ENCODE measurements at places on chromosomes 2 and 18.

DNA sequence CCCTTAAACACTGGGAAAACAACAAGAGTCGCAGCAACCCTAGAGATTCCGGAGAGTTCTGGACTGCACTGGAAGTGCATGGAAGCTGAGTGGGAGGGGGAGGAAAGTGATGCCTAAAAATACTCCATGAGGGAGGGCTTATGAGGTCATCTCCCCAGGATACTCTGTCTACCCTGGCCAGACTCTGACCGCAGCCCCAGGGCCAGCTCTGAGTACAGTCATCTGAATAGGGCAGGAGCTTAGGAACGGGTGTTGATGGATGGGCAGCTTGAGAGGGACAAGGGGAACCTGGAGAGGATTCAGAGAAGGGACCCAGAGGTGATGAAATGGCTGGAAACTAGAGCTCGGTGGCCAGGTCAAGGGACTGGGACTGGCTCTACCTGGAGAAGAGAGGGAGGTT, 79.3 kb upstream of the IGFBP5 start:
- DNase-seq = no peak

DNA sequence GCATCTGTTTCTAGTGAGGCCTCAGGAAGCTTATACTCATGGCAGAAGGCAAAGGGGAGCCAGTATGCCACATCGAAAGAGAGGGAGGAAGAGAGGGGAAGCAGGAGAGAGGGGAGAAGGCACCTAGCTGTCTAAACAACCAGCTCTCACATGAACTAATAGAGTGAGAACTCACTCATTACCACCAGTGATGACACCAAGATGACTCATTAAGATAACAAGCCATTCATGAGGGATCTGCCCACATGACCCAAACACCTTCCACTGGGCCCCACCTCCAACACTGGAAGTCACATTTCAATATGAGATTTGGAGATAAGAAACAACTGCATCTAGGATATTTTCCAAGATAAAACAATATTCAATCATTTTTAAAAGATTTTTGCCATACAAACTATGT, 753.9 kb upstream of the ZEB2 start:
- DNase-seq = no peak

DNA sequence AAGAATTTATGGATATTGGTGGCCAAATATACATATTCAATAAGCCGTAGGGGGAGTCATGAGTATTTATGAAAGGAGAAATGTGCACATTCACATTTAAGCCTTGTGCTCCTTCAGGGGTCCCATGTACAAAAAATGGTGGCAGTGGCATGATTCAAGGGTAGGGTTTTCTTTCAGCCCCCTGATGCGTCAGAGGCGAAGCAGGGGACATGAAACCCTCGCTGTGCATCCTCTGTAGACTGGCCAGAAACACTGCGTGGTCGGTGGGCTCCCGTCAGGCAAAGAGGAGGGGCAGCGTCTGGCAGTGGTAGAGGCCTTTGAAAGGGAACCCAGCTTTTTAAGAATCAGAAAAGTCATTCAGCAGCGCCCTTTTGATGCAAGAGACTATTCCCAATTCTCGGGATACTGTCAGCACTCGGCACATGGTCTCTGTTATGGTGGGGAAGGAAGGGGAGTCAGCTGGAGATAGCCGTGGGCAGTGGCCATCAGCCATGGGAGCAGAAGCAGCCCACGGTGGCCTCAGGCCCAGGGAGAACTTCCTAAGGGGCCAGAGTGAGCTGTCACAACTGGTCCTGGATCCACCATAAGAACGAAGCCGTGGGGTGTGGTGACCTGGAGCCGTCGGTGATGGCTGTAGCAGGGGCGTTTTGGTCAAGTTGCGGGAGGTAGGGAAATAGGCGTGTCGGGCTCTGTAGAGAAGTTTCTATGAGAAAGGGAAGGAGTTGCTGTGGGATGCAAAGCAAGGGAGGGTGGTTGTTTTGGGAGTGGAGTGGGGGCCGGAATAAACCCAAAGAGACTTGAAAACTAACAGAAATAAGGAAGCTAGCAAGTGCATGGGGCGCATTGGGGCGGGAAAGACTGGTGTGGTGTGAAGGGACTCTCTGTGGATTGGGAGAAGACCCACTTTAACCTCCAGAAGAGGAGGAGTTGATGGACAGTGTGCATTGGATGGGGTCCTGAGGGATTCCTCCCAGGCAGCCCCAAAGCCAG, 95.6 kb downstream of the SH3BP4 start:
- DNase-seq = no peak

- no peak for DNase-seq
Observed at GRCh38 chr2:112566104-112566503, 18.3 kb upstream of the CHCHD5 start.

GRCh38 chr2:40584432-40584831, 132.5 kb upstream of the SLC8A1 start:
- no peak for DNase-seq

DNA sequence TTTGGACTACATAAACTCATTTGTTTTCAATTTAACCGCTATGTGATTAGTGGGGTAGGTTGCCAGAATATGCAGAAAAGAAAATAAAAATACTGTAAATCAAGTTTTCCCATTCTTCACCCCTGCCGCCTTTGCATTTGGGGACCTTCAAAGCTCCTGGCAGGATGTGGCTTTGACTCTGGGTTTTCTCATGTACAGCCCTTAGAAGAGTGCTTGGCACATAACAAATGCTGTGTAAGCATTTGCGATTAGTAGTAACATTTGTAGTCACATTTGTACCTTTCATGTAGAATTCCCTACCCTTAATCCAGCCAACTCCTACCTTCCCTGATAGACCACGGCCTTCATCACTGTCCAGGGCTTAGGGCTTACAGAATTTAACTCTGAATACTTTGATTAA, 262.6 kb downstream of the MREG start:
- DNase-seq = no peak

DNA sequence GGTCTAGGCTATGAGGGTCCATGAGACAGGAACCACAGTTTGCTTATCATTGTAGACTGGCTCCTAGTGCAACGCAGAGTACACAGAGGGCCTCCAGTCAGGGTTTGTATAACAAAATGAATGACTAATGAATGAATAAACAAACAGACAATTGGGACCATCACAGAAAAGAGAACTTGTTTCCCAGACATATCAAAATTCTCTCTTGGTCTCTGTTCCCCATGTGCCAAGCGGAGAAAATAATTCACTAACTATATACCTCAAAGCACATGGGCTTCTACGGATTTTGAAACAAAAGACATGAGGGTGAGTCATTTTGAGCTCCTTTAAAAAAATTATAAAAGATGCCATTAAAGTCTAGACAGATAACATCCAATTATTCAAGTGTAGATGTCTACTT, 28.0 kb downstream of the INO80C start:
- no peak for DNase-seq

DNA sequence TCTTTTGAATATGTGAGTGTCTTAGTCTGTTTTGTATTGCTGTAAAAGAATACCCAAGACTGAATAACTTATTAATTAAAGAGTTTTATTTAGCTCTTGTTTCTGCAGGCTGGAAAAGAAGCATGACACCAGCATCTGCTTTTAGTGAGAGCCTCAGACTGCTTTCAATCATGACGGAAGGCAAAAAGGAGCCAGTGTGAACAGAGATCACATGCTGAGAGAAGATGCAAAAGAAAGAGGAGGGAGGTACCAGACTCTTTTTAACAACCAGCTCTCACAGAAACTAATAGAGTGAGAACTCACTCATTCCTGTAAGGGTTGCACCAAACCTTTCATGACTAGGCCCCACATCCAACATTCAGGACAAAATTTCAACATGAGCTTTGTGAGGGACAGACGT, 101.6 kb upstream of the HNMT start:
- no peak for DNase-seq

DNA sequence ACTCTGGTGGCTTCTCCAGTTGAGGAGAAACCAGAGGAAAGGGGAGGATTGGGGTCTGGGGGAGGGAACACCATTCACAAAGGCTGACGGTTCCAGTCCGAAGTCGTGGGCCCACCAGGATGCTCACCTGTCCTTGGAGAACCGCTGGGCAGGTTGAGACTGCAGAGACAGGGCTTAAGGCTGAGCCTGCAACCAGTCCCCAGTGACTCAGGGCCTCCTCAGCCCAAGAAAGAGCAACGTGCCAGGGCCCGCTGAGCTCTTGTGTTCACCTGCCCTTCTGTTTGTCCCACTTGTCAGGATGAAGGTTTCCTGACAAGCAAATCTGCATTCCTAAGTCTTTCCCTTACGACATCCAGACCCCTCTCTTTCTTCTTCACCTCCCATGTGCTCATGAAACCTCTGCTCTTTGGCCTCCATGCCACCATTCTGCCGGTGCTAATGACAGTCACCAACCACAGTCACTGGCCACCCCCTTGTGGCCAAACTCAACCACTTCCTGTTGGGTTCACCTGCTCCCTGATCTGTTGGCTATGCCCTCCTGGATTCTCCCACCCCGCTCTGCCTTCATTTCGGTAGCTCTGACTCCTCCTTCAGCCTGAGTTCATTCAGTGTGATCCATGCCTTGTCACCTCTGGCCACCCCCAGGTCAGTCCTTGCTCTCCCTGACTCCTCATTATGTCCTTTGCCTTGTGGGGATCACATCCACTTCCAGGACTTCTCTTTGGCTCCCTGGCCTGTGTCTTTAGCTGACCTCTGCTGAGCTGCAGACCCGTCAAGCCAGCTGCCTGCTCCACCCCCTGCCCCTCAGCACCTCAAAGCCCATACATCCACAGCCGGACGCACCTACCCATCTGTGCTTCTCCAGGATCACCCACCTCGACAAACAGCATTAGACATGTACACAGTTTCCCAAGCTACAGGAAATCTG, 17.6 kb downstream of the EMX1 start:
- no peak for DNase-seq

- no peak for DNase-seq
Observed at GRCh38 chr18:2173486-2173885, 397.8 kb downstream of the METTL4 start.

GRCh38 chr2:3282056-3282998, 95.3 kb downstream of the EIPR1 start:
- no peak for DNase-seq
